ENCODE measurements at places on chromosomes 4 and X.

DNA sequence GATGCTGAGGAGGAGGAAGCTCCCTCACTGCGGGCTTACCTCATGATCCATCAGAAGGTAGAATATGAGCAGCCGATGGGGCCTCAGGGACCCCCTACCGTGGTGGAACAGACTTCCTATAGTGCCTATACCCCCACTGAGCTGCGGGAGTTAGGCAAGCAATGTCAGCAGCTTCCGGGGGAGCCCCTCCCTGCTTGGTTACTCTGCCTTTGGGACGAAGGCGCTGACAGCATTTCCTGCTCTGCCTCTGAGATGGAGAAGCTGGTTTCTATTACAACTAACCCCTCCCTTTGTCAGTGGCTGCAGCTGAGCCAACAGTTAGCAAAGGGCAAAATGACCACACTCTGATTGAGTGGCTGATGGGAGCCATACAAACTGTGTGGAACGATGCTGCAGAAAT is 430.7 kb downstream of the IDS start:
- DNase-seq, result no peak

- DNase-seq, result no peak
These were observed 104.8 kb downstream of the GASK1B start for GRCh38 chr4:158068068-158068467.

DNA sequence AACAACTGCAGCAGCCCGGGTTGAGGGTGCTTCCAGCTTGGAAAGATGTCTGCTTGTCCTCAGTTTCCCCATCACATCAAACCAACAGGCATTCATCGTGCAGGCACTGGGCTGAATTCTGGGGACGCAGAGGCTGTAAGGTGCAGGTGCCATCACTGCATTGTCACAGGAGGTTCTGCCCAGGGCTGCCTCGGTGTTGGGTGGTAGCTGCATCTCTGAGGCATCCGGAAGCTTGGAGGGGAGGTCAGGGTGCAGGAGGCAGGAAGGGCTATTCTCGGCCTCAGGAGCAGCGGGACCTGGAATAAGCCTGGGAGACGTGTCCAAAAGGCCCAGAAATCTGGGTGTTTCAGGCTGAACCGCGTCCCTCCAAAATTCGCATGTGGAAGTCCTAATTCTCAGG is 134.6 kb downstream of the HMX1 start:
- no peak for DNase-seq

DNA sequence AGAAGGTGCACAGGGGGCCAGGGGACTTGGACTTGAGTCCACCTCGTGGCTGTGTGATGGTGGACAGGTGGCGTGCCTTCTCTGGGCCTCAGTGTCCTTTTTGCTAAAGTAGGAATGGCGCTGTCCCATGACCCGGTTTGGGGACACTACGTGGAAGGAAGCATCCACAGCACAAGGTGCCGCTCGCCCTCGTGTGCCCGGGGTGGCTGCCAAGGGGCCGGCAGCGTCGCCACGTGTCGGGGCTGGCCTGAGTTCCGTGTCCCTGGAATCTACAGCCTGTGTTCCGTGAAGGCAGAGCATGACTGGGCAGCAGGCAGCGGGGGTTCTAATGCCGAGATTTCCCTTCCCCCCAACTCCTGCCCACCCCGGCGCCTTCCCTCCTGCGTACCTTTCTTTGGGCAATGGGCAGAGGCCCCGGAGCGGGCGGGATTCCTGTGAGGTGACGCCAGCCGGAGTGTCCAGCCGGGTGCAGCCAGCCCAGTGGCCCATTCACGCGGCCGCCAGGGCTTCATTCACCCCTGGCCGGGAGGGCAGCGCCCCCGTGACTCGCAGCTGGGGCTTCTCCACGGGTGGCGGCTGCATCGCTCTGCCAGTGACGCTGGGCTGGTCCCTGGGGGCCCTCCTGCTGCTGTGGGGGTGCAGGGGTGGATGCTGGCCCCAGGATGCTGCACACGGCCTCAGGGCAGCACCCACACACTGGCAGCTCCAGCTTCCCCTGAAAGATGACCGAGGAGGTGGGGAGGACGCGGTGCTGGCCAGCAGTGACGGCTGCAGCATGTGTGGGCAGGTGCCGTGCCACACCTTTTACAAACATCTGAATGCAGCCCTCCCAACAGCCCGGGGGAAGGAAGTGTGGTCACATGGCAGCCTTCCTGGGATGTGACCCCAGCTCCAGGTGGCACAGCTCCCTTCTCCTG is 21.2 kb downstream of the DOK7 start:
- DNase-seq, result no peak

GRCh38 chrX:119870626-119871131 is 854 bp downstream of the RNF113A start:
- no peak for DNase-seq

- DNase-seq, result no peak
These were observed 335.9 kb upstream of the AADAT start for GRCh38 chr4:170425521-170426143.

GRCh38 chr4:187576751-187577150 is 418.8 kb upstream of the ZFP42 start:
- no peak for DNase-seq

DNA sequence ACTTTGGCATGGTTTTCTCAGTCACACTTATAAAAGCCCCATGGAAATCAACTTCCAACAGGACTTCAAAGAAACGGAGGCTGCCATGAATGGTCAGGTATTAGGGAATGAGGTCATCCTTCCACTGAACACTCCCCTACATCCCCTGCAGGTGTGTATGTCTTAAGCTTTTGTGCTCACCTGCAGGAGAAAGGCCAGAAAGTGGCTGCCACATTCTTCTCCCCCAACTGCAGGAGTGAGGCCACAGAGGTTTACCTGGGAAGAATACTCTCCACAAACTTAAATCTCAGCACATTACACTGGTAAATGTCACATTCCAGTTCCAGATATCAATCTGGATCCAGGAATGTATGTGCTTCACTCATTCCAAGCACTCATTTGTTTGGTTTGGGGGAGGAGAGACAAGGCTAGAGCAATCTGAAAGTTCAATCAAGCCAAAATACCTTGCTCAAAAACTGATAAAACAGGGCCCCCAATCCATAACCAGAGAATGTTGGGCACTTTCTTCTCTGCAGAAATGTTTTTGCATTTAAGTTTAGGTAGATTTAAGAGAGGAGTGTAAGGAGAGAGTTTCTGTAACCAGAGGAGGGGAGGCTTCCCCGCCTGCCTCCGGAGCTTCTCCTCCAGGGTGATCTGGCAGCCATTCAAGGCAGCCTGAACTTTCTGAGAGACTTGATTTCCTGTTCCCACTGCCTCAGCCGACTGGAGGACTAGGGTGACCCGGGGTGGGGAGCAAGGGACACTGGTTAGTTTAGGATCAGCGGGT is 15.4 kb downstream of the FAM9C start:
- no peak for DNase-seq

GRCh38 chr4:173415092-173415491 is 16.2 kb upstream of the SCRG1 start:
- DNase-seq, result no peak

GRCh38 chr4:164011791-164012190 is 517.3 kb downstream of the TMA16 start:
- no peak for DNase-seq

Measured in NCI-H446 treated with DMSO at 0.1 percent for 48 hours (cell line).